ENCODE measurements at places on chromosomes 12 and 14.

- DNase-seq, result peak; percentile 79
These were observed 43.1 kb upstream of the LTA4H start for GRCh38 chr12:96078231-96079135.

- peak; percentile 58 for DNase-seq
These were observed 1.6 kb downstream of the AGAP2 start for GRCh38 chr12:57736741-57737466.

DNA sequence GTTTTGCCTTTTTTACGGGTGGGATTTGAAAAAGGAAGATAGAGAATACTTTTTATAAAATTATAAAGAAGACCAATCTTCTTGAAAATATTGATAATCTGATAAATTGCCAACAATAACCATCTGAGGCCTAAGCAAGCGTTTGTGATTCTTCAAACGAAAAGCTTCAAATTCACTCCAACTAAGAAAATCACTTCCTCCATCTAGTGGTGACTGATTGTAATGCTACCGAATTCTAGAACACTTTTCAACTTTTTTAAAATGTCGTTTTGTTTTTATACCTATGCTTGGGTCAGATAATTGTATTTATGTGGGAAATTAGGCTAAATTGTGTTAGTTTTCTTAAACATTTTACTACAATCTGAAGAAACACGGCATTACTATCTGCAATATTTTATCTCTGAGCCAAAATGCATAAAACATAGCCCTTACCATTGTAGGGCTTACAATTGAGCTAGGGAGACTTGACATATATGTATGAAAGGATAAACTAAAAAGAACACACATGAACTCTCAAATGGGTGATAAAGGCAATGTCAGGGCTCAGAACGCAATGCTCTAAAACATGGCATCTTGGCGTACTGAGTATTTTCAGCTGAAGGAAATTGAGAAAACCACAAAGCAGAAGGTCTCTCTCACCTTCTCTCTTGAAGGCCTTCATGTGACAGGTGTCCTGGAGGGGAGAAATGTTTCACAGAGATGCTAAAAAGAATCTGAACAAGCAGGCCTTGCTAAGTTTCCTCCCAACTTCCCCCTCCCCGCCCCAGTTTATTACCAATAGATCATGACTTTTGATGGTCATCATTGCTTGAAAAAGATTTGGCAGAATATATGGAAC lies 36.8 kb upstream of the G2E3 start:
- DNase-seq, result no peak

- no peak for DNase-seq
These were observed at the start of gene CLEC2B for GRCh38 chr12:9869307-9870161. CLEC2B (minus strand) TSS chr12:9869354.

DNA sequence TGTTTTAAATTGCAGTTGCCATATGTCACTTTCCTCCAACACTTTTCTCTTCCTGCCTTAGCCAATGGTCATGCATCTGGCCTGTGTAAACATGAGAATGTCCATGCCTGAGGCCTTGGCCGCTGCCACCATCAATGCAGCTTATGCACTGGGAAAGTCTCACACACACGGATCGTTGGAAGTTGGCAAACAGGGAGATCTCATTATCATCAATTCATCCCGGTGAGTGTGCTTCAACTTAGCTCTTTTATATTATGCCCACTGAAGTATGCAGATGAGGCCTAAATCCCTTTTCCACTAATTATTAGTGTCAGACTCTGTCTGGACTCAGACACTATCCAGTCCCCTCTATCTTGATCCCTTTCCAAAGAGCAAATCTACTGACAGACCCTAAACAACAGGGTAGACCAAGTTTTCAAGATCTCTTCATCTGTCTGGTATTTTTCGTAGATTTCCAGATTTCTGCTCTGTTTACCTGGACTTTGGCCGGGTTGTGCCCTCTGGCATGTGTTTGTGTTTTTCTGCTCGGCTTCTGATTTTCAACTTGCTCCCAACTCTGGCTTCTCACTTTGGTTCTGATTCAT lies 23.2 kb downstream of the AMDHD1 start:
- no peak for DNase-seq

GRCh38 chr14:51534610-51535011 lies 117.1 kb upstream of the FRMD6 start:
- no peak for DNase-seq

DNA sequence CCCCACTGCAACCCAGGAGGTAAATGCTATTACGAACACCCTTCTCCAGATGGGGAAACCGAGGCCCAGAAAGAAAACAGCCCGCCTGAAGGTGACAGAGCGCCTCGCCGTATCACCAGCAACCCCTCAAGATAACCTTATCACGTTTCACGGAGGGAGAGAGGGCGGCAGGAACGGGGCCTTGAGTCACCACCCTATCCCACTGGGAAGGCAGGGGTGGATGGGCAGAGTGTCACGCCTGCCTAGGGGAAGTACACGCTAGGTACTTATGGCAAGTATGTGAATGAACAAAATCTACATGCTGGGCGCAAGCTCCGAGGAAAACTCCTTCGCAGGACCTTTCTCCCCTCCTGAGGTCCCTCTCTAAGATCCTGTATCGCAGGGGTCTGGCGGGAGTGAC lies 17.8 kb downstream of the NCOR2 start:
- DNase-seq, result no peak

DNA sequence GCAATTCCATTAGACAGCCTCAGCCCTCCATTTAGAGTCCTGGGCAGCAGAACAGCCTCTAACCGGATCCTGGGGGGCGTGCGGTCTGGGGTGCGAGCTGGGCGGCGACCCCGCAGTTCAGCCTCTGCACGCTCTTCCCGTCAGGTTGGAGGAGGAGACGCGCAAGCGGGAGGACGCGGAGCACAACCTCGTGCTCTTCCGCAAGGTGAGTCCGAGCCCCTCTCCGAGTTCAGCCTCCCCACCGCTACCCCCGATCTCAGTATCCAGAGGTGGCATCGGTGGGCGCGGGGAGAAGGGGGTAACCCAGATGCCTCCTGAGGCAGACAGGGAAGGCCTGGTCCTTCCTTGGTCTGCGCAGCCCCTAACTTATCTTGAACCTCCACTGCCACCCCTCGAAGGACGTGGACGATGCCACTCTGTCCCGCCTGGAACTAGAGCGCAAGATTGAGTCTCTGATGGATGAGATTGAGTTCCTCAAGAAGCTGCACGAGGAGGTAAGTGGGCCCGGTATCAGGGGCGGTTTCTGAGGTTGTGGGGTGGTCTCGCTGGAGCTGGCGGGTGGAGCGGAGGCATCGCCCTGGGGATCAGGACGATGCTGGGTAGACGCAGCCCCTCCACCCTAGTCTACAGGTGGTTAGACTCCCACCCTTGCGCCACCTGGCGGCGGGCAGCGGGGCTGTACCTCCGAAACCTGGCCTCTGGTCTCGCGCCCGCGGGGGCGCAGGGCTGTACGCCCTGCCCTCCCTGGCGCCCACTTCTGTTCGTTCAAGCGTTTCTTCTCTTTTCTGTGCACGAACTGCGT lies 1.3 kb downstream of the PRPH start:
- no peak for DNase-seq

GRCh38 chr12:129886541-129886940 lies 17.3 kb downstream of the TMEM132D start:
- DNase-seq, result no peak

- DNase-seq, result no peak
These were observed 1.7 kb upstream of the LIN7A start for GRCh38 chr12:80939231-80939950.

DNA sequence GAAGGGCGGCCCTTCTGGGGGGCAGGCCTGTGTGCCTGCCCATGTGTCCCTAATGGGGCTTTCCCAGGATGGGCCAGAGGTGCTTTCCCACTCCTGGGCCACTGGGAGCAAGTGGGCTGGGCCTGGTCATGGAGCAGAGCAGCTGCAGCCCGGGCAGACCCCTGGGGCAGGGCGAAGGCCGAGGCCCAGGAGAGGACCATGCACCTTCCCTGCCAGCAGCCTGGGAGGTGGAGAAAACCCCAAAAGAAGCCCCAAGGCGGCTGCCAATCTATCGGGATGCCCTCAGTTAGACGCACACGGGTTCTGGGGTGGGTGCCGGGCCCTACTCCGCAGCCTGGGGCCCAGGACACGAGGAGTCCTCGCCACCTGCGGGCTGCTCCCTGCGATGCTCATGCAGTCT lies 16.1 kb upstream of the CRIP2 start:
- DNase-seq, result no peak

GRCh38 chr12:10740182-10740581 lies 17.1 kb upstream of the YBX3 start:
- no peak for DNase-seq

Data from left forelimb (tissue), 1 donor.